ENCODE measurements at places on chromosomes 16 and 17.

DNA sequence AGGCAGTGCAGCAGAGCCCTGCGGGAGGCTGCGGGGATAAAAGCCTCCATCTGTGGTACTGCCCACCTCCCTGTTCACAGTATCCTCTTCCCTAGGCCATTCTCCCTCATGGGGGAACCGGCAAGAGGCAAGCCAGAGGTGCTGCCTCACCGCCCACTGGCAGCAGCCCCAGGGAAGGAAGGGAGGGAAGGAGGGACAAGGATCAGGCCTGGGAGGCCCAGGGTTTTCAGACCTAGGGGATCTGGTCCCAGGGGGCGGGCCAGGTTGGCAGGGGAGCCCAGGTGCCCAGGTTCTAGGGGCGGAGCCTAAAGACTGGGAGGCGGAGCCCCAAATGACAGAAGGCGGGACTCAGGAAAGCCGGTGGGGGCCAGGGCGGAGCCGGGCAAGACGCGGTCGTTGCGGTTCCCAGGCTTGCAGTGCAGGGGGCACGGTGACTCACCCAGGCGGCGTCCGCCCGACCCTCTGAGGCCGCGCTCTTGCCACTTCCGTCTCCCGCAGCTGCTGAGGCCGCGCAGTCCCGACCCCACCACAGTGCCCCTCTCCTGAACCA is 3.0 kb upstream of the MTMR4 start:
- peak; percentile 92 for DNase-seq

GRCh38 chr17:63774141-63774968 is at the start of gene DDX42:
Gene DDX42, plus strand, starts transcription at chr17:63774170. Its CDS starts 12,880 bp downstream, at chr17:63787050.
- DNase-seq, result no peak

GRCh38 chr16:22220069-22220440 is 14.0 kb downstream of the EEF2K start:
- DNase-seq, result no peak

- DNase-seq, result peak; percentile 96
These were observed 25.8 kb downstream of the SRCIN1 start for GRCh38 chr17:38579934-38580333.

DNA sequence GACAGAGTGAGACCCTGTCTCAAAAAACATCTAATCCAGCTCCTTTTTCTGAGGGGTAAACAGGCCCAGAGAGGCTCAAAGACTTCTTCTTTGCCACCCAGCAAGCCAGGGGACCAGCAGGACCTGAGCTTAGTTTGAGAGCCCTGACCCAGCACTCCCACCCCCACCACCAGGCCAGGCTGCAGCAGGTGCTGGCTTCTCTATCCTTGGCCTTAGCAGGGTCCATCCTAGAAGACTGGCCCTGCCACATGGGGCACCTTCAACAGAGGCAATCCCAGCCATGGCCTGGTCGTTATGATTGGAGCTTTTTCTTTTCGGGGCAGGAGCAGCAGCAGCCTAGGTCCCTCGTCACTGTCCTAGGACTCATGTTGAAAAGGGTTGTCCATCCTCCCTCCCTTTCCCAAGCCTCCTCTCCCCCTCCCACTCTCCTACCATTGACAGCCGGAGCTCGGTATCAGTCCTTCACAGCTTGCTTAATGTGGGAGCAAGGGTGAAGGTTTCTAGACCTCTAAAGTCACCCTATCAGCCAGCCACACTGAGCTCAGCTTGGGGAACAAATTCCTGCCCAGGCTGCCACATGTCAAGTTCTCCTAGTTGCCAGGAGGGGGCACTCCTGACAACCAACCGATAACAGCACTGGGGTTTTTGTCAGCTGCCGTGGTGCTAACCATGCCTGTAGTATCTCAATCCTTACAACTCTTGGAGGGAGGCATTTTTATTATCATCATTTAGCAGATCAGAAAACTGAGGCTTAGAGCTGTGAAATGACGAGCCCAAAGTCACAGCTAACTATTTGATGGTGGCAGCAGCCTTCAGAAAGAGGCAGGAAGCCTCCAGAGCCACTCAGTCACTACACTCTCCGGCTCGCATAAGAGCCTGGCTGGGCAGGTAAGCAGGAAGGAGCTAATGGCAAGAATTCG is 11.2 kb downstream of the MRPL27 start:
- DNase-seq, result no peak

DNA sequence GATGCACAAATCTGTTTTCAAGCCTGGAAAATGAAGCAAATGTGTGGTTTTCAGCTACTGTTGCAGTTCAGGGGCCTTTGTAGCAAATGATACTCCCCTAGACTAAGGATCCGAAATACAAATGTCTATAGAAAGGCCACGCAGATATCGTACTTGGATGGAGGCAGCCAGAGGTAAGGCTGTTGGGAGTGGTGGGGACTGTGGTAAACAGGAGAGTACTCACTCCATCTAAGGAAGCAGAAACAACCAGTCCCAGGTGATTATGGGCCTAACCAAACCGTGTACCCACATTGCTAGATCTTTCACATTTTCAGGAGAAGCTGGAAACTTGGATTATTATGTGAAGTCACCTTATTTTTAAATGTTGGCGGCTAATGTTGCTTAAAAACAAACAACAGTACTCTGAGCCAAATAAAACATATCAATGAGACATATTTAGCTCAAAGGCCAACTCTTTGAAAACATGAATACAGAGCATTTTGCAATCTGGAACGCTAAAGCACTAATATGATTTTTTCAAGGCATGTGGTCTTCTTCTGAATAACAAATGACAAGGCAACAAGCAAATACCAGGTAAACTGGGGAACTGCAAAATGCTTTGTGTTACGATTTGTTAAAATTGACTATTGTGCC is 110.1 kb downstream of the YPEL2 start:
- DNase-seq, result no peak

GRCh38 chr17:77164483-77165091 is 23.8 kb downstream of the SEC14L1 start:
- no peak for DNase-seq

DNA sequence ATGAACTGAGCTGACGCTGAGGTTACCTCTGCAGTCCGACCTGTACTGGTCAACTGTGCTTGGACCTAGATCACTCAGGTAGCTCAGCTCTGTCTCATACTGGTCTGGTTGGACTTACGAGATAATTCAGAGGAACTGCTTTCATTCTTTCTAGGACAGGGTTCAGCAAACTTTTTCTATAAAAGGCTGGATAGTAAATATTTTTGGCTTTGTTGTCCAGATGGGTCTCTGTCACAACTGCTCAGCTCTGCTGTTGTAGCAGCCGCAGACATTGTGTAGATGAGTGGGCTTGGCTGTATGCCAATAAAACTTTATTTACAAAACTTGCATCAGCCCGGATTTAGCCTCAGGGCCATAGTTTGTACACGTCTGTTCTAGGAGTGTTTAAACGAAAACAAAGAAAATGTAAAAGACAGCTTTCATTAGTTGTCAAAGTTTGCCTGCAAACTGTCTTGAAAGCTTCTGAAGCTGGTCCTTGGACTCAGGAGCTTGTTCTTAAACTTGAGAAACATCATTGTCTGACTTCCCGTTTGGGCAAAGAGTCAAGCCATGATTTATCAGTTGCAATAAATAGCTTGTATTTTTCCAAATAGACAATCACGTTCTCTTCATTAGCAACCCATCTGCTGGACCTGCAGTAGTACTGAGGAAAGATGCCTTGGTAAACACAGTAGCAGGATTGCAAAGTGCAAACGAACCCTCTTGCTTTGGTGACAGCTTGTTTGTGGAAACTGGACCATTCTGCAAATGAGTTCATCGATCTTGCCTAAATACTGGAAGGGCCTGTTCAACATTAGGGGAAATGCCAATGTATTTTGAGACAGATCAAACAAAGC is 253.4 kb downstream of the SNX29 start:
- peak; percentile 41 for DNase-seq

GRCh38 chr17:34990921-34991365 is 10.6 kb downstream of the LIG3 start:
- no peak for DNase-seq

DNA sequence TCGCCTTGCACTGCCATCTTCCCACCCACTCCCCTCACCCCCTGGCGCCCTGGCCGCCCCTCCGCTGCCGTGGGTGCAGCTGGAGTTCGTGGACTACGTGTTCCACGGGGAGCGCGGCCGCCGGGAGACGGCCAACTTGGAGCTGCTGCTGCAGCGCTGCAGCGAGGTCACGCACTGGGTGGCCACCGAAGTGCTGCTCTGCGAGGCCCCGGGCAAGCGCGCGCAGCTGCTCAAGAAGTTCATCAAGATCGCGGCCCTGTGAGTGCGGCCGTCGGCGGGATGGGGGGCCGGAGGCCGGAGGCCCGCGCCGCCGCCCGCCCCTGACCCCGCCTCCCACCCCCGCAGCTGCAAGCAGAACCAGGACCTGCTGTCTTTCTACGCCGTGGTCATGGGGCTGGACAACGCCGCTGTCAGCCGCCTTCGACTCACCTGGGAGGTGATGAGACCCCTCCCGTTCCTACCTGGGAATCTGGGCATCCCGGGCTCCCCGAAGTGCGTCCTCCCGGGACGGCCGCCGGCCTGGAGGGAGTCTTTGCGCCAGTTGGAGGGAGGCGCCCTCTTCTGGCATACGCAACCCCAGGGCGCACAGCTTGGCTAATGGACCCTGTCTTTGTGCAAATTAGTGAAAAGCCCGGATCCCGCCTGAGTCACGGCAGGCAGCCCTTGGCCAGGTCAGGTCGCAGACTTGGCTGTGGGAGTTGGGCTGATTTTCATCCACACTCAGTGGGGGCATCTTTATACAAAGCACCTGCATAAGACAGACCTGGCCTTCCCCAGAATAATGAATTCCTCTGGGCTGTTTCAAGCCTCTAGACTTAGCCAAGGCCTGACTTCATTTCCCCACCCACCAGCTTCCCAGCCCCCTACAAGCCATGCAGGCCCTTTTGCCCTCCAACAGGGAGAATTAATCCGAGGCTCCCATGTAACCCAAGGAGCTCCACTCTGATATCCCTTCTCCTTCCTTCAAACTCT is 14.3 kb downstream of the RAPGEFL1 start:
- peak; percentile 41 for DNase-seq

GRCh38 chr16:47592232-47592631 is 131.1 kb downstream of the PHKB start:
- no peak for DNase-seq

DNA sequence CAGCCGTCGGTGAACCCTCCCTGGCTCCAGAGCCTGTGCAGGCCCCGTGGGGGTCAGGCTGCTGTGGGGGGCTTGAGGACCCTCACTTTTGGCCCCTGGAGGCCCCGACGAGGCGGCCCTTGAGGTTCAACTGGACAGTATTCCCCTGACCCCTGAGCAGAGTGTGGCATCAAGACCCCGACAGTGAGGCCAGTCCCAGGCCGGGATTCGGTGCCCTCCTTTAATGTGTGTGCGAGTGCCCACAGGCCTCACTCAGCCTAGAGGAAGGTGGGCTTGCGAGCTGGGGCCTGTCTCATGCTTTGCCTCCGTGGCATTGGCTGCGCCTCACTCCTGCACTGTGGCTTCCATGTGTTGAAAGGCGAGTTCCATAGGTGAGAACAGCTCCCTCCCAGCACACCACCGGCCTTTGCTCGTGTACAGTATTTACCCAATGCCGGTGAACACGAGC is 94.5 kb downstream of the METRNL start:
- no peak for DNase-seq

- DNase-seq, result no peak
These were observed 14.8 kb downstream of the RAI1 start for GRCh38 chr17:17696085-17696484.

DNA sequence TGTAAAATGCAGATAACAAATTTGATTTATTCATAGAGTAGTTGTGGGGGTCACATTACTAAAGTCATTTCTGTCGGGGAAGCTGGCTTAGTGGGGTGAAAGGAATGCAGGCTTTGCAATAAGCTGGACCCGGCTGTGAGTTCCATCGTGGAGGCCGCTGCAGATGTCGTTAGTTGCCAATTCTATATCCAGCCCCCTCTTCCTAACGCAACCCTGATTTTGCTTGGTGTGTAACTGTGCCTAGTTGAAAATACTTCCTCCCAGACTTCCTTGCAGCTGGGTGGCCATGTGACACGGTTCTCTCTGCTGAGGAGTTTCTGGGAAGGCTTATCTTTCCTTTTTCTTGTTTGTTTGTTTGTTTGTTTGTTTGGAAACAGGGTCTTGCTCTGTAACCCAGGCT is 4.5 kb downstream of the MFSD6L start:
- DNase-seq, result no peak

DNA sequence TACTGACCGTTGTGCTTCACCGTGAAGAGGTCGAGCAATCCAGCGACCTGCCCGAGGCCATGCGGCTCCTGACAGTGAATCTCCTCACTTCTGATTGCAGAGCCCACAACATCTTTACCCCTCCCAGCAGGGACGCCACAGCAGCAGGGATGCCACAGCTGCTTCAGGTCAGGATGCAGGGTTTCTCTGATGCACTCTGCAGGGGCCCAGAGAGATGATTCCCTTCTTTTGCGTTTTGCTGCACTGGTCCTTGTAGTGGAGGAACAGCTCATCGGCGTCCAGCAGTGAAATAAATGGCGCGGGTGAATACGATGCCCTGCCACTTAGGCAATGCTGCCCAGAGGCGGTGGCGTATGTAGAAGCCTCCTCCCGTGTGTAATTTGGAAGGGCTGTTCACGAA is 5.6 kb downstream of the KIAA0513 start:
- no peak for DNase-seq

- no peak for DNase-seq
These were observed 13.8 kb upstream of the ATP6V0C start for GRCh38 chr16:2499890-2500429.

GRCh38 chr16:85387171-85387507 is 226.0 kb upstream of the GSE1 start:
- DNase-seq, result no peak

- peak; percentile 51 for DNase-seq
These were observed 22.4 kb downstream of the KDM8 start for GRCh38 chr16:27225536-27226360.

GRCh38 chr17:38463451-38463858 is 35.2 kb downstream of the ARHGAP23 start:
- no peak for DNase-seq

DNA sequence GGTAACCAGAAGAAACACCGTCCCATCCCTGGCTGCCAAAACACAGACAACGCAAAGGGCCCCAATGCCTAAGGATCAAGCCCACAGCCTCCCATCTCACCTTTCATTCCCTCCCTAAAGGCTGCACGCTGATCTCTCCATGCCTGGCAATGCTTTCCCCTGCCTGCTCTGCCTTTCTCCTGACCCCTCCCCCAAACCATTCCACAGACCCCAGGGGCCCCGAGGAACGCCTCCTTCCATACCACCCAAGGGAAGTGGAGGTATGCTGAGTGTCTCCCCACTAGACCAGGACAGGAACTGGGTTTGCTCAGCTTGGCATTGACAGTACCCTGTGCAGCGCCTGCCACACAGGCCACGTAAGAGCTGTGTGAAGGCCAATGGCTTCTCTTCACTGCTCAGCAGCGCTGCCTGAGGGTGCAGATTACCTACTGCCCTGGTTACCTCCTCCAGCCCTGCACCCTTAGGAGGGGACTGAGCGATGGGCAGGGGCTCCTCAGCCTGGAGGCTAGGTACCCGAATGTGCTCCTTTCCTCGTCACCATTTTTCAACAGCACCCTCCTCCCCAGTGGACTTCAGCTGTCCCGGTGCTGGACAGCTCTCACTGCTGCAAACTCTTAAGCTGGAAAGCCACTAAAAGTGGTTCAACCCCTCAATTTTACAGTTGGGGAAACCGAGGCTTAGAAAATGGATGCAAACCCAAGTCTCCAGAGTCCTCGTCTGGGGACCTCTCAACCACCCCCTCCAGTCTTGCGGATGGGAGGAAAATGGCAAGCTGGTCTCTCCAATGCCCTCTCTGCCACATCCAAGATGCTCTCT is 45.0 kb downstream of the SRCIN1 start:
- DNase-seq, result no peak

All from NCI-H1105 (cell line).